ENCODE measurements at places on chromosomes 16 and 17.

GRCh38 chr17:82595893-82596292 is 52.4 kb downstream of the WDR45B start:
- DNase-seq = no peak

DNA sequence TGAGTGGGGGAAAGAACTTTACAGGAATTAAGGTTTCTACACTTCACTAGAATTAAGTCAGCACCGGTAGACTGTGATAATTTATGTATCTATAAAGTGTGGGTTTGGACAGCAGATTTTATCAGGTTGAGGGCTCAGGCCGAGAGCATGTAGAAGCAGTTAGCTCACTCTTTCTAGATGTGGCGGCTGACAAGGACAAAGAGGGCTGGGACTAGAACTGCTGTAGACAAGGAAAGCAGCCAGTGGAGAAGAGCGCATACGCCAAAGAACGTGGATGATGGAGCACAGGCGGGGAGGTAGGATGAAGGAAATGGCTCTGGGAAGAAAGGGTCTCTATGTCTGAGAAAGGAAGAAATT is 504 bp upstream of the GOSR1 start:
- no peak for DNase-seq

DNA sequence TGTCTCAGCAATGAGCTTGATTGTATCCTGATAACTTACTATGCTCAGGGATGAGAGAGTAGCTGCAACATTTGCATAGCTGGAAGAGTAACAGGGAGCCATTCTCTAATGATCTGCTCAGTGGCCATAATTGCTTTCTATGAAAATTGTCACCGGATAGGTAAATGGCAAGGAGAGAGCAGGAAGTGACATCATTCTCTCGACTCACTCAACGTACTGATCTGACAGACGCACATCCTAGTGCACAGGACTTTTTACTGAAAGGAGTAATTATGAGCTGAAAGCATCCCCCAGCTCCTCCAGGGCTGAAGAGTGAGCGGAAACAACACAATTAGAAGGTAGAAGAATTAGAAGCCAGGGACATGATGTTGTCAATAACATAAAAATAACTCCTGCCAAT is 71.8 kb downstream of the IRX5 start:
- DNase-seq = no peak

DNA sequence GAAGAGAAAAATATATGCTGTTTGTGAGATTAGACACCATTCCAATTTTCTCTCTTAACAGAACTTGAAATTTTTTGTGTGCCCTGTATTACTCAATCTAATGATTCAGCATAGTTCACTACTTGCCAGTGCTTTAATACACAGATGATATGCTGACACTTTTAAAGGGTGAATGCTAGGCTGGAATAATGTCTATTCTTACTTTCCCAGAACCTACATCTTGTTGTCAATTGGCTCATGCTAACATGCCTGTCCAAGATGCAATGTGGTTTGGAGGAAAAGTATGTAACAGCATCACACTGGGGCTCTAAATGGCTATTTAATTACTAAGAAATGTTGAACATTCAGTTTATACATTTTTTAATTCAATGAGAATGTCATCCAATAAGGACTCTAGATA is 7.6 kb upstream of the MAP2K6 start:
- no peak for DNase-seq

GRCh38 chr17:69018022-69018615 is 42.6 kb downstream of the ABCA9 start:
- no peak for DNase-seq

GRCh38 chr16:4314532-4315185 is 1.2 kb upstream of the GLIS2 start:
- DNase-seq = no peak
